ENCODE measurements at places on chromosomes 6 and 20. TPM values are rescaled to one million over a fixed set of nuclear protein-coding genes. Genes with fewer than 3 reads are reported as not detected.

DNA sequence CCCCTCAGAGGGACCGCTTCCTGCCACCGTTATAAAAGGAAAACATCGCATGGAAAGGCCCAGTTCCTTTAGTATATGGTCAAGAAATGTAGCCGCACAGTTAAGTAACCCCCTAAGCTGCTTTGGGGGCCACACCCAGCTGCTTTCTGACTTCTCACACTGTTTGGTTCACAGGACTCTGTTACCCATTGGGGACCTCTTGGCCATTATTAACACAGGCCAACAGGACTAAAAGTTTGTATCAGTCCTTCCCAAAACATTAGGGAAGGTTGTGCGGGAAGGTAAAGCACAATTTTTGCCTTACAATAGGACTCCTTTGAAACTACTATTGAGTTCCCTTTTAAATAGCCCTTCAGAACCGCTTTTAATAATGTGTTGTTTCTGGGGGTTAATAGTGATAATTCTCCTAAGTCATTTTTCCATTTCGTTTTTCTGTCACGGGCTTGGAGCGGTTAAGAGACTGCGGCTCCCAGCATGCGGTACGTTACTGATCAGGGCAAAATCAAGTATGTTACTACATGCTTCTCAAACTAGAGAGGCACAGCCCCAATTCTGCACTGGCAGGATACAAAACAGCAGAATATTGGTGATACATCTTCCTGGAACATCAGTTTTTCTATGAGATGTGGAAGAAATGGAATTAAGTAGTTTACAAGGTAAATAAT, 668 bp upstream of the RPP40 start:
- DNase-seq = no peak

DNA sequence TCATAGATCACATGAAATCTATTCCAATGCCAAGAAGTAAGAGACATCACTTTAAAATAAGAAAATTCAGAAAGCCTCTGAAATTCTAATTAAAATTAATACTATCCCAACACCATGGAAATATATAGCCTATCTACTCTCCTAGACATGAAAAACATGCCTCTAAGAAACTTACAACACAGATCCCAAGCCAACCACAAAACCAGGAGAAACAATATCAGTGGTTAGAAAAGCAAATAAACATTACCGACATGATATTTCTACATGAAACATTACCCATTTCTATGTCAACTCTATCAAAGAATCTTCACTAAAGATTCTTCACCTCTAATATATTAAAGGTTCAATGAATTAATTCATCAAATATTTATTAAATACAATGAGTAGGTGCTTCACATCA, 4.8 kb downstream of the EPB41L2 start:
- DNase-seq = no peak

DNA sequence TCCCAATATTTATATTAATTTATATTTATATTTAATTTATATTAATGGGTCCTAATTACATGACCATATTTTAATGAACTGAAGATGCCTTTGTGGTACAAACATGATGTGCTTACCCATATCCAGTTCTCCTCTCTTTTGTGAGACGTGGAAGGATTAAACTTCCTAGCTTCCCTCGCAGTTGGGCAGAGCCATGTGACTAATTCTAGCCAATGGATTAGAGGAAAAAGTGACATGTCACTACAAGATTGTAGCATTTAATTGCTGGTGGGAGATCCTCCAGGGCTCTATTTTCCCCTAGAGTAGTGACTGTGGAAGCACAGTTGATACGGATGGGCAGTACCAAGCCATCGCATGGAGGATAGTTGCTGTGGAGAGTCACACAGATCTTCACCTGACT, 4.8 kb upstream of the SOBP start:
- DNase-seq = no peak

DNA sequence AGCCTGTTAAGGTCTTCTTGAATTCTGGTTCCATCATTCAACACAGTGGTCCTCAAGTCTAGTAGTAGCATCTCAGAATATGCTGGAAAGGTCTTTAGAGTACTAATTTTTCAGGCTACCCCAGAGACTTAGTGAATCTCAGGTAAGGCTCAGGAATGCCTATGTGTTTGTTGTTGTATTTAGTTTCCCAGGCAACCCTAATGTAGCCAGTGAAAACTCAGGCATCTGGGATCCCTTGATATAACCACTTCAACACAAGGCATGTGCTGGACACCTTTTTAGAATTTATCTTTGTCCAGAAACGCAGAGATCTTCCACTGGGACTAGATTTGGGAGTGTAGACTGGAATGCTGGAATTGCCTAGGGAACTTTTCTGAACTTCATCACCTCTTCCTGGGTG, 597.9 kb upstream of the FLRT3 start:
- no peak for DNase-seq

GRCh38 chr6:14147891-14148290, 30.3 kb downstream of the CD83 start:
- no peak for DNase-seq

GRCh38 chr6:148765898-148766808, 19.3 kb downstream of the UST start:
- DNase-seq = no peak

DNA sequence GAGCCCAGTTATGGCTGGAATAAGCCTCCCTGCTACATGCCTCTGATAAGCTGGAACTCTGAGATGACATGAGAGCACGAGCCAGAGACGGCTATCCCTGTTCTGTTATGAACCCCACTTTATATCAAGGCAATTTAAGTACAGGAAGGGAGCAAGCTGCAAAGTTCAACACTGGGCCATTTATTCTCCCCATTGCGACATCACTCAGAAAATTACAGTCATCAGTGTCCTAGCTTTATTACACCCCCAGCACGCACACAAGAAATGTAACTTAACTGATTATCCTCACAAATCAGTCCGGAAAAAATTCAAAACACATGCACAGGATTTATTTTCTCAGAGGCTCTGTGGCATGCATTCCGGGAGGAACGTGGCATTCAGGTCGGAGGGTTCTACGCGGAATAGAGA, 125.3 kb upstream of the SLC2A12 start:
- no peak for DNase-seq

DNA sequence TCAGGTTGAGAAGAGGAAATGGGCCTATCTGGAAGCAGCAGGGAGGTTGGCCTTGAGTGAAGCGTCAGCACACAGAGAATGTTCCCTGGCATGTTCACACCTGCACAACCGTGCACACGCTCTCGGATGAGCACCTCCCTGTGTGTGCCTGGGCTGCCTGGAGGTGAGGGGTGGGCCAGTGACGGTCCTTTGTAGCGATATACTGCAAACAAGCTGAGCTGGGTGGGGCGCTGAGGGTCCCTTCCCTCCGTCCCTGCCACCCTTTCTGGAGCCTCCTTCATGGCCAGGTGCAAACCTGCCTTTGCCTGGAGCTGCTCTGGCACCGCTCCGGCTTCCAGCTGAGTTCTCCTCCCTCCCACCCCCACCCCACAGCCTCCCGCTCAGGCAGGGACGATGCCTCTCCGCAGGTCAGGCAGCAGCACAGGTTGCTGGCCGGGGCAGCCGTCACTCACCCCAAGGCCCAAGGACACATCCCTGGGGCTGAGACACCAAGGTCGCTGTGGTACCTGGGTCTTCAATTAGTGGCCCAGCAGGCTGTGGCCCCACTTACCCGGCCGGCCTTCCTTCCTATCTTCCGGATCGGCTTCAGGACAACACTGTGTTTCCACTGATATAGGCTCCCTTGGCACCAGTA, 111.6 kb downstream of the ERMARD start:
- DNase-seq = peak; percentile 55

MLIP gene
- total RNA-seq = 51.3 TPM

GINS1 gene
- total RNA-seq = 3.8 TPM

DCDC2 gene
- total RNA-seq = 0.21 TPM

RIPPLY2 gene
- total RNA-seq = not detected

MYMX gene
- total RNA-seq = 9.1 TPM

KIF13A gene
- 61.4 TPM for total RNA-seq

FHL5 gene
- 1.8 TPM for total RNA-seq

Measured in tongue (tissue), 3 donors.